ENCODE measurements at places on chromosomes 12 and 14.

DNA sequence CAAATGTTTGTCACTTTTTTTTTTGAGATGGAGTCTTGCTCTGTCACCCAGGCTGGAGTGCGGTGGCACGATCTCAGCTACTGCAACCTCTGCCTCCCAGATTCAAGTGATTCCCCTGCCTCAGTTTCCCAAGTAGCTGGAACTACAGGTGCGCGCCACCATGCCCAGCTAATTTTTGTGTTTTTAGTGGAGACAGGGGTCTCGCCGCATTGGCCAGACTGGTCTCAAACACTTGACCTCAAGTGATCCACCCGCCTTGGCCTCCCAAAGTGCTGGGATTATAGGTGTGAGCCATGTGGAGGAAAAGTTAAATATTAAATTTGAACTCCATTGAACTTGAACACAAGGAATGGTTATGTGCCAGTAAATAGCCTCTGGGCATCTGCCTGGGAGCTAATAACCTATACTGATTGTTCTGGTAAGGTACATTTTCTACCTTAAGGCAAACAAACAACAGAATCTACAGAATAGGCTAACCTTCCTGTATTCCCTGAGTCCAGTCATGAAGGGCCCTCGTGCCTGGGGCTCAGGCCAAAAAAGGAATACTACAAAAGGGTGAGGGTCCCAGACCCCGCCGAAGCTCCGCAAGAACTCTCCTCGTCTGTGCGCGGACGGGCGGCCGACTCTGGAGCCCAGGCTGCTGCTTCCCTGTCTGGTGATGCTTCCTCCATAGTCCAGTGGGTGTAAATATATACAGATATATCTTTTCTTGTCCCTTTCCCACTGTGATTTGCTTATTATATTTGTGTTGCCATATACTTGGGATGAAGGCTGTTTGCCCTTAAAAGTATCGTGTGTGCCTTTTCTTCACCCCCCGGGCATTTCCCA lies 74.0 kb upstream of the EIF5 start:
- DNase-seq: no peak

DNA sequence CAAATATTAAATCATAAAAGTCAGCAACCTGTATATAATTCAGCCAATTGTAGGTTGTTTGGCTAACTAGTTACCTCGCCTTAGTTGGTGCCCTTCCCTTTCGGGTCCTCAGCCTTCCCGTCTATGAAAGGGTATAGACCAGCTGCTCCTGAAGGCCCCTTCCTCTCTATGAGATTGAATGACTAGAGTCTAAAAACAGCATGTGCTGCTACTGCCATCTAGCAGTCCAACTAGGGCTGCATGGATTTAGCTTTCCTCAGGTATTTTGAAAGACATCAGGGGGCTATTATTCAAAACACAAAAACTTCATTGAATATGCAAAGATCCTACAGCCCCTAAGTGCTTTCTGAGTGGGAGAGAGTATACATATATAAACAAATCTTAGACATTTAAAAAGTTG lies 37.0 kb upstream of the TMEM263 start:
- peak; percentile 60 for DNase-seq

DNA sequence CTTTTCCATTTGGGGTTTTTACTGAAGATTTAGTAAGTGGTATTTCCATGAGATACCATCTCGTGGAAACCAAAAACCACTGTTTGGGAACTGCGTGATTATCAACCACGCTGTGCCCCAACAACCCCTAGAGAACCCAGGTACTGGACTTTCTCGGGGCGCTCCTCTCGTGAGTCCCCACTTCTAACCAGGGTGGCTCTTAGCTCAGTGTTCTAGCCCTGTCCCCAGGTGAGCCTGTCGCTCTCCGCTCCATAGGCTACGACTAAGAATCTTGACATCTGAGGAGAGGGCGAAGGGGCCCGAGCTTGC lies 686 bp downstream of the MCRS1 start:
- DNase-seq: no peak

GRCh38 chr12:108594323-108594903 lies 3.5 kb downstream of the TMEM119 start:
- no peak for DNase-seq

GRCh38 chr14:77068517-77069200 lies 29.4 kb upstream of the CIPC start:
- no peak for DNase-seq
